Lung microvascular endothelial cell (primary cell): ENCODE measurements at places on chromosomes 2 and 18.

DNA sequence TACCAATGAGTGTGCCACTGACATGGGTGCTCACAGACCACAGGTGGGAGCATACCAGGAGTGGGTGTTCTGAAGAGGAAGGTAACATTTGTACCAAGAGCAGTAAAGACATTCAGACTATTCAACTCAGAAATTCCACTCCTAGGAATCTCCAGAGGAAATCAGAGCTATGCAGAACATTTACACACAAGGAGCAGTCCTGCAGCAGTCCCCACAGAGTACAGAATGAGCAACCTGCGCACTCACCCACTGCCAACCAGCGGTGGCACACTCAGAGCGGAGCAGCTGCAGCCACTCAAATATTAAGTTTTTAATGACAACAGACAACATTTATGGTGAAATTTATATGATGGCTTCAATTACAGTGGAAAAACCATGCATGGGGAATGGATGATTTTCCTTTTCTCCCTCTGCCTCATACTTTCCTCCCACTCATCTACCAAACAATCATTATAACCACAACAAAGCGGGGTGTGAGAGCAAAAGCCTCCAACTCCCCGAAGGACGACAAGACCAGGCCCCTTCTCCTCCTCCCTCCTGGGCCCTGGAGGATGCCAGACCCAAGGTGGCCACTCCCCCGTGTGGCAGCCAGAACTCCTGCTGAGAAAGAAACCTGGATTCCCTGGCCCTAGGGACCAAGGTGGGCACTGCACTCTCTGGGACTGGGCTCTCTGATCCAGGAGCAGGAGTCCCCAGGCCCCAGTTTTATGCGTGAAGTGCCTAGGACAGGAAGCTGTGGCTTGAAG lies 5.4 kb downstream of the HS6ST1 start:
- no peak for DNase-seq

DNA sequence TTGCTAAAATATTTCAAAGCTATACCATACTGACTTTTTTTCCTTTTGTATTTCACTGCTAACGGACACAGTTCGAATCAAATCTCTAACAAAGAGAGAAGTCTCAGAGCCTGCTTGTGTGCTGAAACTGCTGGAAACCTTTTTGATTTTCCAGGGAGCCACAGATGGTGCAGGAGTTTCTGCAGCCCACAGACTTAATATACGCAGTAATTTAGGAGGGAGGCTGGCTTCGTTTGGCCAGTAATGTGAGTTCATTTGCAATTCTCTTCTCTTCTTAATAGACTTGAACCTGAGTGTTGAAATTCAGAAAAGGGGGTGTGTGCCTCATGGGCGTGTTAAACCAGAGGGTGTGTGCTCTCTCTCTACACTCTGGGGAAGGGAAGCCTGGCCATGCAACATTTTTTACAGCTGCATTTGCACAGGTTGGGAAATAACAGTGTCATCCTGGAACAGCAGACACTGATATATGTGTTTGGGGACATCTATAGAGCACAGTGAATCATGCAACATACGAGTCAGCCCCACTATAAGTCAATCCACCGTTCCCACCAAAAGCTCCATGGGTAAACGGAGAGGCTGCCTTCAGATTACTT lies 333.0 kb downstream of the CLIP4 start:
- no peak for DNase-seq

DNA sequence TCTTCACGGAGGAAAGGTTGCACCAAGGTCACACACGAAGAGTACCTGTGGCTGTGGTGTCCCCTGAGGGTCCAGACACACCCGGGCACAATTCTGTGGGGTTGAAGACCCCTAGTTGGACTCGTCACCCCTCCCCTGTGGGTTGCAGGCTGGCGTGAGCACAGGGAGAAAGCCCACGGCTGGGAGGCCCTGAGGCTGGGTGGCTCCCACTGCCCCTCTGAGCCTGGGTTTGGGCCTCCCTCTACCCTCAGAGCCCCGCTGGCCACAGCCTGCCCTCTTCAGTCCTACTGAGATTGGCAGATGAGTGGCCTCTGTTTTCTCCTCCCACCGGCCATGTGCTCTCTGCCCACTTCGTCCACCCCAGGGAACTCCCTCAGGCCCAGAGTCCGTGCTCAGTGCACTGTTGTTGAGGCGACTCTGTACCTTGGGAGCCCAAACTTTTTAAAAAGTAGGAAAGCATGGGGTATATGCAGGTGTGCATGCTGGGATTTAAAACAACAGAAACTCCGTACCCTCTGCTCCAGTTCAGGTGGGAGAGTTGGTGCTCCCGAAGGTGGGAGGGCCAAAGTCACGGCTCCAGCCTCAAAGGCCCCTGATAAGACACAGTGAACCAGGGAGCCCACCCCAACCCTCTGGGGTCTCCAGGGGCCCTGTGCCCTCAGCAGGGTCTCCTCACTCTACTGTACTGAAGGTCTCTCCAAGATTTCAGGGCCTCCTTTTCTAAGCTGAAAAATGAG lies 19.1 kb downstream of the RAMP1 start:
- no peak for DNase-seq

GRCh38 chr2:24115057-24115456 lies 8.1 kb downstream of the PFN4 start:
- no peak for DNase-seq

DNA sequence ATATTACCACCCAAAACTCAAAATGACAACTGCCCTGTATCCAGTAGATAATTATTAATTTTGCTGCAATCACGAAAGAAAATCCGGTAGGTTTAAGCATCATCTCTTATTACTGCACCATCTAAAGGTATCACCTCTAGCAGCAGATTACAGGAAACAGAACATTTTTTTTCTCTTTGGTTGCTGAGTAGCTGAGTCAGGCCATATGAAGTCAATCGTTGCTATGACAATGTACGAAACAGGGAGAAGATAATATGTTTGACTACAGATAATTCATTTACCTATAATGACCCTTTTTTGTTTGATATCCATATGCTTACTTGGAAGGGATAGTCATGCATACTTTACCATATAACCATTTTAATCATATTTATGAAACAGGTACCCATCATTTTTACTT lies 831.6 kb upstream of the CHAC2 start:
- no peak for DNase-seq

DNA sequence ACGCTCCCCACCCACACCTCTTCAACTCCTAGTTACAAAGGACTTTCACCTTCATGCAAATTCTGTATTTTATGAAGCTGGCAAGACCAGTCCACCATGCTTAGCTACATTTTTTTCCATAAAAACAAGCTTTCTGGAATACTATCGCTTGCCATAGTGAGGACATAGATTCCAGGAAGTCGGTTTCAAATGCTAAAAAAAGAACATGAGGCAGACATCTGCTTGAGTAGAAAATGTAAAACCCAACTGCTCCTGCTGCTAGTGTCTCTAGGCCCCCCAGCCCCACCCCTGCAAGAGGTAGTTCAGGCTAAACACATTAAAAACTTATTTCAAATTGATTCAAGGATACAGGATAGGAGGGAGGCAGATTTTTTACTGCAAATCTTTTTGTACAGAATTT lies 148.9 kb downstream of the SMAD2 start:
- DNase-seq: no peak

DNA sequence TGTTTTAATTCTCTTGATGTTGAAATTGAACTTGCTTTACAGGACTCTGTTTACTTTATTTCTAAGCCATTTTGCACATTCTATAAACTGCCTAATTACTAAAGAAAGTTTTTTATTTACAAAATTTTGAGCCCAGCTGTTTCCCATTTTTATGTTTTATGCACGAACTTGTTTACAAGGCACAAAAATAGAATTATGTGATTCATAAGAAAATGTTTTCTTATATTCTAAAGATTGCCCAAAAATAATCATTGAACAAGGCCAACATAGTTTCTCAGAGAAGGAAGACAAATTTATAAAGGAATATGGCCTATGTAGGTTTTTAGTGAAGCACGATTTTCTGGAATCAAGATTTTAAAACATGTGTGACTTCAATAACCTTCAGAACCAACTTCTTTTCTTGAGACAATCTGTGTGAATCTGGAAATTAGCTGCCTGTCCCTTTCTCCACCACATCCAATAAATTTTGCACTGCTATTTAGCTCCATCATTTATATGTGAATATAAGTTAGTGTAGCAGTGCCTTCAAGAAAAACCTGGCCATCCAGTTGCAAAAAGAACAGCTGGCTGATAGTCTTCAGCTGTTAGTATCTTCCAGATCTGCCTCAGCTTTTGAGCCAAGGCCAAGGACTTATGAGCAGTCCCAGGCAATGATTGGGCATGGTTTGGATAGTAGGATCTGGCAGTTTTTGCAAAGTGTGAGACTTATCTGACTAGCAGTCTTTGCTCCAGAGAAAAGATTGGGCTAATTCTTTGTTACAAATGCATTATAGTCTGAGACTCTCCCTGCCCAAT lies 253.2 kb upstream of the COL3A1 start:
- no peak for DNase-seq

DNA sequence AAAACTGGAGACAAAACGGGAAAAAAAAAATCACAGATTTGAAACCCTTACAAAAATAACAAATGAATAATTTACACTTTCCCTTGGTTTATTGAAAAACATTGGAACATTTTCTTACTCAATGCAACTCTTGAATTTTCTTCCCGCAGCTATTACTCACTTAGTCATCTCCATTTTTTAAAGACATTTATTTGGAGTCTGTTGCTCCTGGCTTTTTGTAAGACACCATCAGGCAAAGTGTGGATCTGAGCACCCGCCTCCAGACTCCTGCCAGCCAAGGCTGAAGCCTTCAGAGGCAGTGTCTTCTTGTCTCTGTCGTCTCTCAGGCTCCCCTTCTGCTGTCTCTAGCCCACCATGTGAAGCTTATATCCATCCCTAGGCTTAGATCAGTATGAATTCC lies 46.2 kb downstream of the TRIB2 start:
- no peak for DNase-seq

- no peak for DNase-seq
Measured at GRCh38 chr2:154836632-154837031, 138.1 kb downstream of the KCNJ3 start.

- DNase-seq: no peak
Measured at GRCh38 chr2:176193048-176193447, 4.6 kb downstream of the HOXD1 start.

DNA sequence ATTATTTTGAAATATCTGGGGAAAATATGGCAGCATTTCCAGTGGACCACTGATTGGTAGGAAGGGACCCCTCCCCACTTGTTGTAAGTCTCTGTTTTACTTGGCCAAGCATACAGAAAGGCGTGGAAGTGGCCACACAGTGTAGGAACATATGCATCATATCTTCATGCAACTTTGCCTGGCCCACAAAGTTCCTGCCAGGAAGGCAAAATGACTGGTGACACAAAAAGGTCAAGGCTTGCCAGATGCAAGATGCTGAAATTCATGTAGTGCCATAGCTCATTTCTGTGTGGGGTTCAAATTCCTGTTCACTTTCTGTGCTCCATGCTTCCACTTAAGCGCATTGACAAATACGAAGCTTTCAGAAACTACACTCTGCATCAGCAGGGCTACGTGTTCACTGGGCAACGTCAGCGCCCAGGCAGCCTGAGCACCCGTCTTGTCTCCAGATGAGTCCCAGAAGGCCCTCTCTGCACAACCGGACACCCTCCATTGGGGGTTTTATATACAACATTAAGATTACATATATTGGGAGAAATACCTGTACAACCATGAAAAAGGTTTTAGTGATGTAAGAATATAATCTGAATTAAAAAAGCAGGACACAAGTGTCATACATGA lies 3.6 kb downstream of the DYNC2LI1 start:
- no peak for DNase-seq

GRCh38 chr2:40420478-40420877 lies 31.4 kb downstream of the SLC8A1 start:
- DNase-seq: no peak

GRCh38 chr2:222608081-222608480 lies 47.8 kb downstream of the FARSB start:
- DNase-seq: no peak

GRCh38 chr18:21805771-21806366 lies 65.3 kb downstream of the MIB1 start:
- DNase-seq: no peak

- DNase-seq: no peak
Measured at GRCh38 chr2:59881218-59881617, 672.2 kb downstream of the BCL11A start.

DNA sequence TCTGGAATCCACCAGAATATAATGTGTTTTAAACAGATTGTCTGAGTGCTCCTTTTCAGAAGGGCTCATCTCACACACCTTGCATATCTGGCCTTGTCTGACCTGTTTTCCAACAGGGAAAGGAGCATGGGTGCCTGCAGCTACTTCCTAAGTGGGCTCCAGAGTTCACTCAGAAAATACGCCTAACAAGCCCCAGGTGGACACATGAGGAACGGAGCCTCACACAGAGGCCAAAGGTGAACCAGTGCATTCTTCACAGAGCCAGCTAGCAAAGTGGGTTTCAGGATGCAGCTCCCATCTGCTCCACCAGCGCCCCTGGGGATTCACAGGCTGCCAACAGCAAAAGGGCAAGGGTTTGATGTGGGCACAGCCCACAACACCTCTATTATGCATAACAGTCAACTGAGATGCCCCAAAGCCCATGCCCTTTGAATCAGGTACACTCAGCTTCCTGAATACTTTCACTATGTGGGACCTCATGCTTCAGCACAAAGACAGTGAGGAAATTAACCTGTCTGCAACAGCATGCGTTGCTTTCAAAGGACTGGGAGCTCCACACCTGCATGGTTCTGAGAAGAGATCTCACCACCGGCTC lies 86.6 kb downstream of the CCBE1 start:
- no peak for DNase-seq

GRCh38 chr2:108982259-108982679 lies 6.8 kb downstream of the EDAR start:
- DNase-seq: no peak

GRCh38 chr2:113890253-113891235 lies 655 bp downstream of the ACTR3 start:
- peak; percentile 85 for DNase-seq

- DNase-seq: no peak
Measured at GRCh38 chr2:9760069-9760901, 83.0 kb upstream of the TAF1B start.

GRCh38 chr2:47336259-47337238 lies 66.4 kb upstream of the MSH2 start:
- no peak for DNase-seq

GRCh38 chr18:12750076-12750714 lies 47.4 kb downstream of the PSMG2 start:
- DNase-seq: no peak

- no peak for DNase-seq
Measured at GRCh38 chr18:35515460-35516130, 17.8 kb upstream of the INO80C start.

DNA sequence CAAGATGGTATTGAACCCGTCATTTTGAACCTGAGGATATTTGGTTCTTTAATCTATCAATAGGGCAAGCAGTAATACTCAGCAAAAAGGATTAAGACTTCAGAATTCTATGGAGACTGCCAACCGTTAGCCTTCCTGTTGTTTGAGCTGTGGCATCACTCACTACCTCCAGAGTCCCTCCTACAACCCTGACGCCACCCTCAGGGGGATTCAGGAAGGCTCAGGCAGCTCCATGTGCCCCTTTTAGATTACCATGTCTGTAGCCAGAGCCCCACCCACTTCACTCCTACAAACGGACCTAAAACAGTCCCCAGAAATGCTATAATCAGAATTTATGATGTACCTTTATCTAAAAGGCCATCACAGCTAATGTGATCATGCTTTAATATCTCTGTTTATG lies 172.9 kb downstream of the EPHA4 start:
- no peak for DNase-seq
